ENCODE measurements at places on chromosomes 2 and 18.

DNA sequence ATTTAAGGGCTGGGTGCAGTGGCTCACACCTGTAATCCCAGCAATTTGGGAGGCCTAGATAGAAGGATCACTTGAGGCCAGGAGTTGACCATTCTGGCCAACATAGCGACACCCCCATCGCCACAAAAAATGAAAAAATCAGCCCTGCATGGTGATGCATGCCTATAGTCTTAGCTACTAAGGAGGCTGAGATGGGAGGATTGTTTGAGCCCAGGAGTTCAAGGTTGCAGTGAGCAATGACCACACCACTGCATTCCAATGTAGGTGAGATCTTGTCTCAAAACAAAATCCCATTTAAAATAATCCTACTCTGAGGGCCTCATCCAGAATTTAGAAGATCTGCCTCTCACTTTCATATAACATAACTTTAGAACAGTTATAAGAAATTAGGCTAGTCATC, 2.7 kb upstream of the SERTAD2 start:
- no peak for DNase-seq

GRCh38 chr2:133843091-133843490, 274.8 kb upstream of the NCKAP5 start:
- no peak for DNase-seq

DNA sequence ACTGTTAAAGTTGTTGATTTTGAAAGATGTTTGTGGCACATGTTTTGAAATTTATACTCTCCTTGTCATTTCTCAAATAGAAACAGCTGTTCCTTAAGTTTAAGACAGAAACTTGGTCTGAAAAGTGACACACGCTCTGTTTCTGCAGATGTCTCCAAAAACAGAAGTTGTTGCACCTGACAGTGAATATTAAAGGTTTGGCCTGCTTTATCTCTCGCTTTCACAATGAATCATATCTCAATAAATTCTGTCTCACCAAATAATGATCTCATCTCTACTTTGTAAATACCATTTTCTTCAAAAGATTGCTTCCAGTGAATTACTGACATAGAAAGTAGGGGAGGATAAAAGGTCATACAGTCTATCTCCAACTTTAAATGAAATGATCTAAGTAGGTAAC, 294.9 kb upstream of the SYT4 start:
- no peak for DNase-seq

DNA sequence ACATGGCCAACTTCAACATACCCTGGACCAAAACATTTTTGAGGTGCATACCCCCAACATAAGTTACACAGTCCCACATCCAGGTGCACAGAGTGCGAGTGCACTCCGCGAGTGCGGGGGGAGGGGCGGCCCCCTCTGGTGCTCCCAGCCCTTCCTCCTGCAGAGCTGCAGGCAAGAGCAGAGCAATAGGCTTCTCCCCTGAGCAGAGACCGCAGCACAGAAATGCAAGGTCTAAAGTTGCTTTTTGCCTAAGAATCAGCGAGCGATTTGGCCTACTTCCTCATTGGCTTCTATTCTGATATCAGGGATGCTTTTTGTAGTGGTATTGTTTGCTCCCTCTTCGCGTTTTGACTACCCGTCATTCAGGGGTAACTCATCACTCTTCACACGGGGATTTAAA, 40.6 kb downstream of the BOLA3 start:
- DNase-seq = no peak

Measured in right lobe of liver (tissue), 6 donors.